ENCODE measurements at places on chromosomes 3 and 15.

DNA sequence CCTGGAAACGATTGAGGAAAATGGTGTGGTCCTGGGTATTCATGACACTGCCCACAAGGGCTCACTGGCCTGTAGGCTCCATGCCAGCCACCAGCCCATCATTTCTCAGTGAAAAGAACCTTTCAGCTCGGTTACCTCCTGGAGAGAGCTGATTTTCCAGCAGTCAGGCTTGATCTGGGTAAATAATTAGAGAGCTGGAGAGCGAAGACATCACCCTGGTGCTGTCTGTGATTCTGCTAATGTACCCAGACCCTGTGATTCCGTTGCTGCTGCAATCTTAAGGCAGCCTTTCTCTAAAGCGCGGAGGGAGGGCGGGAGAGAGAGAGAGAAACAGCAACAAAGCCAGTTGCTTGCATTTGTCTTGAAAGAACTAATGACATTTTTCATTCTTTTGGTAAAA is 221.9 kb upstream of the TOPAZ1 start:
- no peak for DNase-seq

DNA sequence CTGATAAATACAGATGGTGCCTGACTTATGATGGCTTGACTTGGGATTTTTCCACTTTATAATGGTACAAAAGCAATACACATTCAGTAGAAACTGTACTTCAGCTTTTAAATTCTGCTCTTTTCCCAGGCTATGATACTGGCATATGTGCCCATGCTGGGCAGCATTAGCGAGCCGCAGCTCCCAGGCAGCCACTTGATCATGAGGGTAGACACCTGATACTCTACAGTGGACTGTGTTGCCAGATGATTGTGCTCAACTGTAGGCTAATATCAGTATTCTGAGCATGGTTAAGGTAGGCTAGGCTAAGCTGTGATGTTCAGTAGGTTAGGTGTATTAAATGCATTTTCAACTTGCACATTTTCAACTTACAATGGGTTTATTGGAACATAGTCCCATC is 17.7 kb upstream of the FEM1B start:
- DNase-seq = no peak

DNA sequence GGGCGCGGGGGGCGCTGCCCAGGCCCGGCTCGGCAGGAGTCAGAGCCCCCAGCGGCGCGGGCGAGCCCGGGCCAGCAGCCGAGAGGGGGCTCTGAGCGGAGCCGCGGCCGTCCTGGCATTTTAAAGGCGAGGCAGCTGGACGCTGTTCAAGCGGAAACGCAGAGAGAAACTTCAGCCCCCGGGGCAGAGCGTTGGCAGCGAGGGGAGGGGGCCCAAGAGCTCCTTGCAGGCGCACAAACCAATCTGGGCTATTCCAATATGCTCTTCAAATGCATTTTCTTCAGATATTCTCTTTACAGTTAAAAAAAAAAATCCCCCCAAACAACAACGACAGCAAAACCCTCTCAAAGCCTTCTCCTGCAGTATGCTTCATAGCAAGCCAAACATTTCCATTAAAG is at the start of gene CTXND1:
Gene CTXND1, minus strand, starts transcription at position 93 of the 398 bp plus-strand sequence. CDS start 50,264 bp downstream, outside the sequence.
- DNase-seq = no peak

DNA sequence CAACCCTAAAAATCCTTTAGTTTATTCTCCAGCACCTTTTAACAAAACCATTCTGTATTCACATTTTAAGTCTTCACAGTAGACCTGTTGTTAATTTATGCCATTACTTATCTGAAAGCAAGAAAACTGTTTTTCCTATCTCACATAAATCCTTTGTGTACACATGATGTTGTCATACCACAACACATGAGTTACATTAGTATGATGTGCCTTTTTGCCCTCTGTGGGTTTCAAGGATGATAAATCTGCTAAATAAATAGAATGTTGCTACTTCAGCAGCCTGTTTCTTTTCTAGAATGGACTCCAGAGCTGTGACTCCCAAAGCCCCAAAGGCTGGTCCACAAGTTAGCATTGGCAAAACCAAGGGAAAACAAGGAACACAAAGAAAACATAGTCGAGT is 151.6 kb downstream of the SERPINI1 start:
- DNase-seq = no peak

GRCh38 chr15:38070778-38071177 is 136.3 kb downstream of the TMCO5A start:
- no peak for DNase-seq

DNA sequence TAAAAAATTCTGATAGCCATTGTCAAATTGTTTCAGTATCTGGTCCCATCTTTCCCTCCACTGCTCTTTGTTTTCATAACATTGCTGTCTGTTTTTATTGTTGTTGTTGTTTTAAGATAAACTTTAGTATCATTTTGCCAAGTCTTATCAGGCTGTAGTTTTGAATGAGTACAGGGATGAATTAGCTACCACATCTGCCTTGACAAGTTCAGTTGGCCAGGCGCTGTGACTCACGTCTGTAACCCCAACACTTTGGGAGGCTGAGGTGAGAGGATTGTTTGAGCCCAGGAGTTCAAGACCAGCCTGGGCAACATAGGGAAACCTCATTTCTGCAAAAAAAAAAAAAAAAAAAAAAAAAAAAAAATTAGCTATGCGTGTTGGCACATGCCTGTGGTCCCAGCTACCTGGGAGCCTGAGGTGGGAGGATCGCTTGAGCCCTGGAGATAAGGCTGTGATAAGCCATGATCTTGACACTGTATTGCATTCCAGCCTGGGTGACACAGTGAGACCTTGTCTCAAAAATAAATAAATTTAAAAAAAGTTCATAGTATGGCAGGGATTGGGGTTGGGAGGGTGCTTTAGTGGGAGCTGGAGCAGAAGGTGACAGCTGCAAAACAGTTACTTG is 8.3 kb upstream of the ANKDD1A start:
- DNase-seq = no peak

DNA sequence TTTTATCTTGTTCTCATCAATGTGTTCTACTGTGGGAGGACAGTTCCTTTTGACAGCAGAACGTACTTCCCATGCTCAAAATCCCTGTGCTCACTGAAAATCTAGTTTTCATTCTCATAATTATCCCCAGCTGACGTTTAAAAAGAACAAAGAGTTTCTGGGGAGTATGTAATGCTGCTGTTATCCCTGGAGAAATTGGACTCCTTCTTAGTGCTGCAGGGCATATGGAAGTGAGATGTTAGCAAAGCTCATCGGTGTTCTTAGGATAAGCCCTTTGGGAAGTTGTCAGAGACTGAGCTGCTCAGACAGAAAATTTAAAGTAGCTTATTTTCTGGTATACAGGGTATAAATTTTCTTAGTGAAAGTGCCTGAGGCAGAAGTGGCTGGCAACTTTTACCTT is 66.5 kb downstream of the CDAN1 start:
- no peak for DNase-seq

DNA sequence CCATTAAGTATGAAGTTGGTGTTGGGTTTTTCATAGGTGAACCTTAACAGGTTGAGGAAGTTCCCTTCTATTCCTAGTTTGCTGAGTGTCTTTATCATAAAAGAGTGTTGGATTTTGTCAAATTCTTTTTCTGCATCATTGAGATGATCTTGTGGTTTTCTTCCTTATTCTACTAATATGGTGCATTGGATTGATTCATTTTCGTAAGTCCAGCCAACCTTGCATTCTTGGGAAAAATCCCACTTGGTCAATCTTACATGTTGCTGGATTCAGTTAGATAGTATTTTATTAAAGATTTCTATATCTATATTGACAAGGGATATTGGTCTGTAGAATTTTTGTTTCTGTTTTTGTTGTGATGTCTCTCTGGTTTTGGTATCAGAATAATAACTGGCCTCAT is 83.7 kb upstream of the C15orf39 start:
- DNase-seq = no peak

- peak; percentile 61 for DNase-seq
Observed at GRCh38 chr3:159763011-159763601, 225.5 kb upstream of the IL12A start.

- DNase-seq = no peak
Observed at GRCh38 chr15:68209735-68210408, 4.7 kb upstream of the CALML4 start.

- DNase-seq = no peak
Observed at GRCh38 chr3:126834596-126835471, 130.8 kb downstream of the CHCHD6 start.

- no peak for DNase-seq
Observed at GRCh38 chr3:195877136-195877715, 31.1 kb downstream of the TNK2 start.

DNA sequence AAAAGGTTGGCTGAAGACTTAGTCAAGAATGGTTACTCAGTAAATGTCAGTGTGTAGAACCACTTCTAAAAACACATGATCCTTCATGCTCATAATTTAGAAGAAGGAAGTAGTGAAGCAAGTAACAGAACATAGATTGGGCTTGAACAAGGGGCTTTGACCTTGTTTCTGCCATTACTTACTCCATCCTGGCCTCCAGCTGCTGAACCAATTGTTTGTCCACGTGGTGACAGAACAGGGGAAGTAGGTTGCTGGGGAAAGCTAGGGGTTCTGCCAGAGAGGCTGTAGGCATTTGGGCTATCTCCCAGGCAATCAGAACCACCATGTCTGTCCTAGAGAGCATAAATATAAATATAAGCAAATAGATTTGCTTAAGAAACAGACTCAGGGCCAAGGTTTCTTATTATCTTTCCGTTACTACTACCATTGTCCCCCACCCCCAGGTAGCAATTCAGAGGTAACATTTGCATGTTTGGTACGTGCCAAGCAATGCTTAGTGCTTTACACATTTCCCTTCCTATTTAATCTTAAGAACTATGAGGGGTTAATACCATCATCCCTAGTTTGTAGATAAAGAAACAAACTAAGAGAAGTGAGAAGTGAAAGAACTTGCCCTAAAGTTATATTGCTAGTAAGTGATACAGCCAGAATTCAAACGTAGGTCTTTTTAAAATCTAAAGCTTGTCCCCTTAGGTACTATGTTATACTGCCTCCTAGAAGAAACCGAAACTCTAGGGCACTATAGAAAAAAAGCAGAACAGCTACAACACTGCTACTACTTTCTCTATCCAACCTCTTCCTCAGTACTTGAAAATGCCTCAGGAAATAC is 3.0 kb upstream of the SPG11 start:
- DNase-seq = no peak

DNA sequence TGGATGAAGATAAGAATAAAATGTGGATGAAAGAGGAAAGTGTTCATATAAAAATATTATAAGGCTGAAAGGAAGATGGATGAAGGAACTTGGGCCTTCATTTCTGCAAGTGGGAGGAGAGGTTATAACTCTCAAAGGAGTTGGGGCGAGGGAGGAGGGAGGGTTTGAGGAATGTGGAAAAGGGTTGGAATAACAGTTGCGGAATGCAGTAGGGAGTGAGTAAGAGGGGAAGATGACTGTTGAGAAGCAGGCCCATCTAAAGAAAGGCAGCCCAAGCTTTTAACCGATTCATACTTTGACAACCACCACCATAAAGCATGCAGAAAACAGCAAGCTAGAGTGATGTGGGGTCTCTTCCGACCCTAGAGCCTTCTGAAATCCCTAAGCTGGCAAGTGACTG is 8.3 kb upstream of the TM4SF4 start:
- no peak for DNase-seq

DNA sequence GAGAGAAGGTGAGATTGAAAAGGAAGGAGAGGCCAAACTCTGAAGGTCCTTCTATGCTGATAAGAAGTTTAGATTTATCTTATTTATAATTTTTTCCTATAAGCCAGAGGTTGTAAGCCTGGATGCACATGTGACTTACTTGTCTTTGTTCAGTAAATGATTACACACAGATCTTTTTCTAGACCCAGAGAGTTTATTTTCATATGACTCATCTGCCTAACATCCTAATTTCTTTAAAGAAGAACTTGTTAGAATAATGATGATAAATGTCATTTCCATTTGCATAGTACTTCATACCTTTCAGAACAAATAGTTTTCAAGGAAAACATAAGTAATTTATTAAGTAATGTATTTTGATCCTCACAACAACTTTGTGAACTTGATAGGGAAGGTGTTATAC is 434.8 kb upstream of the DPH6 start:
- DNase-seq = no peak

DNA sequence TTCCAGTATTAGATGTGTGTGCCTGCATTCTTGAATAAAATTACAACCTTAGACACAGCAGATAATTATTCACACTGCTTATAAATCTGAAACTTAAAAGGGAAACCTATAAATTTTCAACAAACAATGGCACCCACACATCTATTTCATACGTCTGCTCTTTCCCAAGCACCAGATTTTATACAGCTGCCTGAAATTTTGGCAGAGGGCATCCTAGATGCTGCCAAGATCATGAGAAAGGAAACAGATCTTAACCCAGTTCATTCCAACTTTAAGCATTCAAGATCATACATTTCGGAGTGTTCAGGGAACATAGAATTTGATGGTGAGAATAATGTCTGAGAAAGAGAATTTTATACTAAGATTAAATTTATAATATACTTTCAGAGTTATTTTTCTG is 53.1 kb downstream of the CLDN1 start:
- no peak for DNase-seq

DNA sequence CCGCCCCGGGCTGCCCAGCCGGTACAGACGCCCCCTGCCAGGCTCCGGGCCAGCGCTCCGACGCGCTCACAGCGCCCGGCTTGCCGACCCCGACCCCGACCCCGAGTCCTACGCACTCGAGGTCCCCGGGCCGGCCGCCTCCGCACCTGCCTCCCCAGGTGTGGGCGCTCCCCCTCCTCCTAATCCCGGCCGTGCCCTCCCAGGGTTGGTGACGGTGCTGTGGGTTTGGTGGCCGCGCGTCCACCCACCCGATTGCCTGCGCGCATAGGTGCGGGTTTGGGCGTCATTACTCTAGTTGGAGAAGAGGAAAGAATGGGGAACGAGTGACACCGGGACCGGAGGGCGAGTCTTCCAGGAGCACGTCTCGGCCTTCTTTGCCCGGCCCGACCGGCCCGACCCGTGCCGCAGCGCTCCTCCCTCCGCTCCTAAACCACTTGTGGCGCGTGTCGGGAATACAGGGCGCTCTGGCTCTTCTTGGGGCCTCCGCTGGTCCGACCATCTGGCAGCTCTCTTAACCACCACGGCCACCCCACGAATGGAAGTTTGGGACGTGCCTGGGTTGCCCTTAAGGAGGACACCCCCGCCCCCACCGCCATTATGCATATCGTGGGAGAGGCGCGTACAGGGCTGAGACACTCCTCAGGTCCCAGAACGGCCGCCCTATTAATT is 810 bp upstream of the THRB start:
- no peak for DNase-seq

GRCh38 chr15:50077651-50078050 is 41.4 kb downstream of the ATP8B4 start:
- no peak for DNase-seq

DNA sequence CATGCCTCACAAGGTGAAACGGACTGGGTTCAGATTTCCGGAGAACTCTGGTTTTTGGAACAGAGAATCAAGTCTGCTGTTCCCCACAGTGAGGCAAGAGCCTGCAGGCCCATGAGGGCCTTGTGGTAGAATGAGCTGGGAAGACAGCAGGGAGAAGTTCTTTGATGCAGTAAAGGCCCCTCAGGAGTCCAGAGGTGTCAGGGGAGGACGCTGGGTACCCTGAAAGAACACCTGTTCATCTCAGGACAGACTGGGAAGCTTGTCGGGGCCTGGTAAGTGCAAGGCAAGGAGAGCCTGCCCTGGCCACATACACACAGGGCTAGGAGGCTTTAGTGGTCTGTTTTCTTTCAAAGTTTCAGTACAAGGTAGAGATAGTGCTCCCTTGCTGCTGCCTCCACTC is 3.7 kb upstream of the ZBTB47 start:
- DNase-seq = no peak

- DNase-seq = no peak
Observed at GRCh38 chr15:31257286-31257685, 69.3 kb upstream of the KLF13 start.

- DNase-seq = no peak
Observed at GRCh38 chr3:17398959-17399551, 343.4 kb downstream of the TBC1D5 start.

- DNase-seq = no peak
Observed at GRCh38 chr3:190357468-190357867, 30.5 kb upstream of the CLDN16 start.

GRCh38 chr3:33993631-33994030 is 195.2 kb downstream of the PDCD6IP start:
- no peak for DNase-seq

All from DMS 273 treated with DMSO at 0.1 percent for 48 hours (cell line).